ENCODE measurements at places on chromosomes 1 and 21. TPM values are rescaled to one million over a fixed set of nuclear protein-coding genes. Genes with fewer than 3 reads are reported as not detected.

The LCA5L gene
- total RNA-seq, result 1.5 TPM

The PIK3C2B gene
- 2.0 TPM for total RNA-seq

The VWA1 gene
- 5.1 TPM for total RNA-seq

The EDARADD gene
- 0.55 TPM for total RNA-seq

The ZNF648 gene
- total RNA-seq, result not detected

The TRIM46 gene
- total RNA-seq, result 3.9 TPM

The AMY1A gene
- not detected for total RNA-seq

The ESRRG gene
- 0.12 TPM for total RNA-seq

The CLCNKA gene
- total RNA-seq, result not detected

The RIPK4 gene
- not detected for total RNA-seq

The SH3D21 gene
- total RNA-seq, result 6.2 TPM

The UBL4B gene
- total RNA-seq, result not detected

The RAB7B gene
- 6.3 TPM for total RNA-seq

The GPR37L1 gene
- total RNA-seq, result not detected

The CFAP141 gene
- total RNA-seq, result not detected

The ADGRL4 gene
- total RNA-seq, result 3.7 TPM

The SLC9C2 gene
- not detected for total RNA-seq

The KIAA1614 gene
- total RNA-seq, result 6.5 TPM

The TSSK3 gene
- 5.1 TPM for total RNA-seq

The PLA2G2C gene
- total RNA-seq, result under 0.01 TPM

The ATP6V1G3 gene
- not detected for total RNA-seq

The TSACC gene
- not detected for total RNA-seq

The CAMK2N1 gene
- total RNA-seq, result 28.9 TPM

The KMO gene
- under 0.01 TPM for total RNA-seq

The VWA5B1 gene
- not detected for total RNA-seq

All from uterine smooth muscle cell (primary cell).